Dermis blood vessel endothelial cell (primary cell): ENCODE measurements at places on chromosomes 3 and 15. TPM values are rescaled to one million over a fixed set of nuclear protein-coding genes. Genes with fewer than 3 reads are reported as not detected.

The RETNLB gene
- total RNA-seq: not detected in 2 replicates

The ZMYND10 gene
- total RNA-seq: 0.05 TPM in 1 of 2 replicates, not detected in the other

The ECE2 gene
- total RNA-seq: not detected in 2 replicates

The NPAP1 gene
- not detected in 2 replicates for total RNA-seq

The CSPG5 gene
- total RNA-seq: 0.51 and 0.79 TPM in 2 replicates

The CLEC3B gene
- total RNA-seq: 0.88 and 6.3 TPM in 2 replicates

The ABHD6 gene
- total RNA-seq: 21.7 and 43.1 TPM in 2 replicates

The ZNF385D gene
- total RNA-seq: 2.0 and 4.4 TPM in 2 replicates

The ZIC4 gene
- total RNA-seq: not detected in 2 replicates

The SLC15A2 gene
- total RNA-seq: 0.33 and 0.34 TPM in 2 replicates

The AMIGO3 gene
- total RNA-seq: 1.0 TPM in 1 of 2 replicates, not detected in the other

The ESYT3 gene
- total RNA-seq: not detected in 2 replicates

The CLDN18 gene
- not detected in 2 replicates for total RNA-seq

The GOLGA6A gene
- total RNA-seq: not detected in 2 replicates

The DET1 gene
- total RNA-seq: 3.2 and 3.8 TPM in 2 replicates

The TM6SF1 gene
- 34.7 and 41.9 TPM in 2 replicates for total RNA-seq

The ABHD17C gene
- 4.6 and 8.1 TPM in 2 replicates for total RNA-seq

The KIF15 gene
- 7.5 and 21.2 TPM in 2 replicates for total RNA-seq

The ADAMTS7 gene
- 12.6 and 19.3 TPM in 2 replicates for total RNA-seq
